AML-193 (cell line): ENCODE measurements at places on chromosomes 4 and X.

- DNase-seq = no peak
Observed at GRCh38 chrX:144801786-144802185, 445.5 kb upstream of the SPANXN1 start.

DNA sequence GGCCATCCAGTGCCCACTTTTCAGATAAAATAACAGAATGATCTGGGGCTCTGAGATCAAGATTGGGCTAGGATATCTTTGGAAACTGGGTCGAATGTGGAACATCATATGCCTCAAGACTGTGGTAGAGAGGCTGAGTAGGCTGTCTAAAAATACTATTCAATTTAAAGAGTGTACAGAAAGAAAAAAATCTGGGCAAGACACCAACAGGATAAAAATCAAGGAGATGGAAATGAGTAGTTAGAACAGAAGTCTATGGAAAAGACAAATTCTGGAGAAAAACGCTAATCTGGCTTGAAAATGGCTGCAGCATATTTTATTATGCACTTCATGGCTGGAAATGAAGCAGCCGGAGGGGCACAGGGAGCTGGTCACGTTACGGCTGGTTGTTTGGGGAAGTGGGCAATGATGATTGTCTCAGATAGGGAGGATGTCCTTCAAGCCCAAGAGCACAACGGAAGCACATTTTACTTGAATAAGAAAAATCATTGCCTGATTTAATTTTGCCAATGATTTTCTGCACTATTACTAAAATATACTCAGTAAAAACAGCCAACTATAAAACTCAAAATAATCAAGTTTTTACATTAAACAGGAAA, 27.1 kb upstream of the MAPK10 start:
- no peak for DNase-seq

- no peak for DNase-seq
Observed at GRCh38 chrX:153416781-153417450, 5.6 kb downstream of the ZFP92 start.

DNA sequence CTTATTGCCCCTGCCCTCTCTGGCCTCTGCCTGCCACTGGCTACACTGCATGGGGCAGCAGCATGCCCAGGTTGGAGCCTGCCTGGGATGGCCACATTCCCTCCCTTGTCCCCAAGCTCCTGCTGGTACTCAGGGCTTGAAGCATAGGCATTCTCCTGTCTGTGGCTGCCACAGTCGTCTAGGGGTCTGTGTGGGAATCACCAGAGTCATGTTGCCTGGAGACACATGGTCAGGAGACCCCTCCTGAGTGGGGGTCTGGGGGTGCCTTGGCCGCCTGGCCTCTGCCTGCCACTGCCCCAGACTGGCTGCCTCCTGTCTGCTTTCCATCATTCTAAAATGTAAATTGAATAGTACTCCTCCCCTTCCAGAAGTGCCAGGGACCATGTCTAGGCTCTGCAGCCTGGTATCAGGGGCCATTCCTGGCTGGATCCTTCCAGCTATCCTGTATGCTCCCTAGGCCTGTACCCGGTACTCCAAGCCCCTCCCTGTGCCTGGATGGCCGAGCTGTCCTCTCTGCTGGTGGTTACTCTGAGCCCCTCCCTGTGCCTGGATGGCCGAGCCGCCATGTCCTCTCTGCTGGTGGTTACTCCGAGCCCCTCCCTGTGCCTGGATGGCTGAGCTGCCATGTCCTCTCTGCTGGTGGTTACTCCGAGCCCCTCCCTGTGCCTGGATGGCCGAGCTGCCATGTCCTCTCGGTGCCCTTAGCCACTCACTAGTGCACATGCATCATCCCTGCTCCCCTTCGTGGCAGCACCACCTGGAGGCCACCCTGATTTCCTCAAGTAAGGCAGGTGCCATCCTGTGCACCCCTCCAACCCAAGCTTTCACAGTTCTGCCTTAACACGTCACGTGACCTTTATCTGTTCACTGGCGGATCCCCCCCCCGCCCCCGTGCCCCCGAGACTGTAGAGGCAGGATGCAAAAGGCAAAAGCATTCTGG, 5.5 kb upstream of the NKX1-1 start:
- DNase-seq = no peak

- DNase-seq = no peak
Observed at GRCh38 chrX:18448416-18448815, 23.0 kb downstream of the CDKL5 start.

- DNase-seq = no peak
Observed at GRCh38 chr4:78647272-78647671, 95.7 kb downstream of the ANXA3 start.

DNA sequence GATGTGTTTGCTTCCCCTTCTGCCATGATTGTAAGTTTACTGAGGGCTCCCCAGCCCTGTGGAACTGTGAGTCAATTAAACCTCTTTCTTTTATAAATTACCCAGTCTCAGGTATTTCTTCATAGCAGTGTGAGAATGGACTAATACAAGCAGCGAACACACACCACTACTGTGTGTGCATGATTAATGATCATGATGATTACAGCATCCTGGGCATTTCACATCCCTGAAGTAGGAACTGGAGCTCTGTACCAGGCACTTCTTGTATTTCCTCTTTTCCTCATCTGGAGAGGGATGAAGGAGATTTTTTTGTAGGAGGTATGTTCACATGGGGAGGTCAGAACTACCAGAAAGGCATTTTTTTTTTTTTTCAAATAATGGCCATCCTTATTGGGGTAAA, 60.8 kb downstream of the PPM1K start:
- DNase-seq = no peak

DNA sequence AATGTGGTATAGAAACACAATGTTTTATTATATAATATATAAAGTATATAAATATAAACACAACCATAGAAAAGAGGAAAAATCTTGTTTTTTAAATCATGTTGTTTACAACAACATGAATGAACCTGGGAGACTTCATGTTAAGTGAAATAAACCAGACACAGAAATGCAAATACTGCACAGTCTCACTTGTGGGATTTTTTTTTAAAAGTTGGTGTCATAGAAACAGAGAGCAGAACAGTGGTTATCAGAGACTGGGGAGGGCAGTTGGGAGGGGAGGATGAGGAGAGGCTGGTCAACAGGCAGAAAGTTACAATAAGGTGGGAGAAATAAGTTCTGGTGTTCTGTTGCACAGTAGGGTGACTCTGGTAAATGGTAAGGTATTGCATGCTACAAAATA, 57.1 kb downstream of the FREM3 start:
- no peak for DNase-seq

- peak; percentile 46 for DNase-seq
Observed at GRCh38 chrX:120485315-120485637, 16.2 kb upstream of the LAMP2 start.

- DNase-seq = peak; percentile 94
Observed at GRCh38 chr4:169010125-169011023, at the start of gene CBR4. Gene CBR4 (minus strand): TSS chr4:169010255. CDS start chr4:169010089, 166 bp downstream.

- DNase-seq = no peak
Observed at GRCh38 chr4:60926624-60927023, 273.5 kb upstream of the ADGRL3 start.

GRCh38 chrX:69022430-69022829, 142.8 kb downstream of the PJA1 start:
- DNase-seq = no peak

- peak; percentile 60 for DNase-seq
Observed at GRCh38 chr4:174764105-174764729, 64.8 kb downstream of the GLRA3 start.

DNA sequence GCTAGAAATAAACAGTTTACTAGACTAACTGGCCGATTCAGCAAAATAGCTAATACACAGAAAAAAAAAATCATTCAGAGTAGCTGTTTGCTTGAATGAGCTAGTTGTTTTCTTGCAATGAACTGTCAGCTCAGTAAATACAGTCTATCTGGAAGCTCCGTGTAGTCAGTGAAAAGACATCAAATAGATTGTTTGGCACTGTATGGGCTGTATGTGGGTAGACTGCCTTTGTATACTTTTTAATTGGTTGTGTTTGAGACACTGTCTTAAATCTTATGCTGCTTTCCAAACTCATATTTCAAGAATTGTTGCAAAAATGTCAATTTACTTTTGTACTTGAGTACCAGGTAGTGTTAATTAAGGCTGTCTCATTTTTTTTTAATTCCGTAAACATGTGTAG, 61.6 kb upstream of the GPR174 start:
- no peak for DNase-seq

DNA sequence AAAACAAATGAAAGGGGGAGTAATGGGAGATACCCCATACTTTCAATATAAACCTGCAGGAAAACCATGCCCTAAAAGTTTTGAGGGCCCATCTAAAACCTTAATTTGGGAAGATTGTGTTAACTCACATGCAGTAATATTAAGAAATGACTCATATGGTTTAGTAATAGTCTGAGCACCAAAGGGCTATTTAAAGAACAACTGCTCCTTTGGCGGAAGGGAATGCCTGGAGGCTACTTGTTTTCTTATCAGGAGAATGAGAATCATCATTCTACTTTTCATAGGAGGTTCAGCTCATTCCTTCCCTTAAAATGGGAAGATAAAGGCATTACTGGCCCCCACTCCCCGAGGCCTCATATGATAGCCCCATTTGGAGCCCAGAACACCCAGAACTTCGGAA, 47.6 kb downstream of the SPIN3 start:
- DNase-seq = no peak

GRCh38 chrX:105173071-105173470, 47.4 kb downstream of the TEX13A start:
- no peak for DNase-seq

- DNase-seq = no peak
Observed at GRCh38 chrX:53479301-53479700, 45.1 kb upstream of the HSD17B10 start.

DNA sequence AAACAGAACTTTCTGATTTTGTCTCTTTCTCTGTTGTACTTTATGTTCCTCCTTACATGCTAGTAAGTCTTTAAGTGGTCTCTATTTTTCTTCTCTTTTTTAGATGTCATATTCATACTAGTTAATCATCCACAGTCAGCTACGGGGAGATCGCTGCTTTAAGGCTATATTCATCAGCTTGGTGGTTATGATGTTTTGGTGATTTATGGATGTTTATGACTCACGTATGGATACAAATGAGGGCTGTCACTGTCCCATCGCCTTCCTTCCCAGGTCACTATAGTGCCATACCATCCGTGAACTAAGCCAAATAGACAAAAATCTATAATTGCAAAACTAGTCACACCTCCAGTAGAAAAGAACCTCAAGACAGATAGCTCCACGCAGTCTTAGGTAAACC, 296.8 kb upstream of the AADAT start:
- no peak for DNase-seq

- no peak for DNase-seq
Observed at GRCh38 chr4:138218976-138219375, 23.2 kb downstream of the SLC7A11 start.

GRCh38 chr4:41144812-41145211, 69.5 kb downstream of the APBB2 start:
- DNase-seq = no peak

GRCh38 chr4:30716681-30717207, 3.4 kb upstream of the PCDH7 start:
- no peak for DNase-seq

GRCh38 chrX:83160096-83160495, 348.0 kb upstream of the POU3F4 start:
- no peak for DNase-seq

GRCh38 chrX:4930426-4930825, 1217.0 kb upstream of the PRKX start:
- DNase-seq = no peak

GRCh38 chrX:20739038-20739745, 472.5 kb upstream of the RPS6KA3 start:
- no peak for DNase-seq

GRCh38 chrX:151488677-151489076, 74.8 kb upstream of the PASD1 start:
- peak; percentile 51 for DNase-seq

DNA sequence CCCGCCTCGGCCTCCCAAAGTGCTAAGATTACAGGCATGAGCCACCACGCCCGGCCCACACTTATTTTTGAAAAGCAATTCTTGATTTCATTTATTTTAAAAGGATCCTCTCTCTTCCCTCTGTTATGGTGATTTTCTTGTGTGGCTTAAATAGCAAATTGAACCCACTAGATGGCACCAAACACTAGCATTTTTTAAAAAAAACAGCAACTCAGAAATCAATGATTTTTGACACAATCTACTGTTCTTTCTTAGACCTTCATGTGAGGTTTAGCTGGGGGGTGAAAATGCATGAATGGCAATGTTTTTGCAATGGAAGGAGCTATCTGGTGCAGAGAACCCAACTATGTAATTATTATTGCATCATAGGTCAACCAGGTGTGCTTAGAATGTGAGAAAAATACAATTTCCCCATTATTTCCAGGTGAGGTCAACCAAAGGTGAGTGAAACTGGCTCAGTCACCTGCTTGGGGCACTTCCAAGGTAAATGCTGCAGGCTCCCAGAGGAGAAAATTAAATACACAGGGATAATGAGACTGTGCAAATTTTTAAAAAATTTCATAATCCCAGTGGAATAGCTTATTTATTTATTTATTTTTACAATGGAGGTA, 226.7 kb upstream of the PRKX start:
- no peak for DNase-seq

DNA sequence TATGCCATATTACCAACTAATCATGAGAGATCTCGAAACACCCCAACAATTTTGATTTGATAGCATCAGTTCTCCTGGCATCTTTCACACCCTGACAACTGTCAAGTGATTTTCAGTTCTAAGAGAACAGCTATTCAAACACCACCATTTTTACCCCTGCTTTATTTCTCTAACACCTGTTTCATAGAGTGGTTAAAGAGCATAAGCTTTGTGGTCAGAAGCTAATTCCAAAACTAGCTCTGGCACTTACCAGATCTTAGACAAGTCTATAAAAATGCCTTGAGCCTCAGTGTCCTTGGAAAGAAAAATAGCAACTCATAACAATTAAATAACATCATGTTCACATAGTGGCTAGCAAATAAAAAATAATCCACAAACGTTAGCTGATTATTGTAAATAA, 17.9 kb downstream of the PPA2 start:
- DNase-seq = no peak

DNA sequence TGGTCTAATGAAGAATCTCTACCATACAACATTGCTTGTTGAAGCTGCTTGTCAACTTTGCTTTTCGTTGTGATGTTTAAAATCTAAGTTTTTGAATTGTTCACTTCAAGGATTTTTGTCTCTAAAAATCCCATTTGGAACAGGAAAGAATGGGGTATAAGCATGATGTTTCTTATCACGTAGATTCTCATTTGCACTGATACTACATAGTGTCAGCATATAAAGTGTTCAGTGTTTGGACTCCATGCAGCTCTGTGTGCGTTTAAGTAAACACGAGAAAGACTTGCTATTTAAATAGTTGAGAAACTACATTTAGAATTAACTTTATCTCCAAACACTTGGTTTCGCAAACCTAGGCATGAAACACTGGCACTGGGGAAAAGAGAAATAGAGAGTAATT, 452.5 kb downstream of the NKX6-1 start:
- DNase-seq = no peak

- no peak for DNase-seq
Observed at GRCh38 chr4:103774326-103774825, 54.6 kb upstream of the TACR3 start.

DNA sequence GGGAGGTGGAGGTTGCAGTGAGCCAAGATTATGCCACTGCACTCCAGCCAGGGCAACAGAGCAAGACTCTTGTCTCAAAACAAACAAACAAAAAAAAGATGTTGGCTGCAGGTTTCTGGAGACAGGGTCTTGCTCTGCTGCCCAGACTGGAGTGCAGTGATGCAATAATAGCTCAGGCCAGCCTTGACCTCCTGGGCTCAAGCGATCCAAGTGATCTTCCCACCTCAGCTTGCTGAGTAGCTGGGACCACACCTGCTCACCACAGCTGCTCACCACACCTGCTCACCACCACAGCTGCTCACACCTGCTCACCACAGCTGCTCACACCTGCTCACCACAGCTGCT, 29.9 kb upstream of the CPLX1 start:
- no peak for DNase-seq

GRCh38 chrX:11382930-11383329, 89.7 kb downstream of the AMELX start:
- DNase-seq = no peak
